ENCODE measurements at places on chromosomes 2 and 18.
A peak's percentile ranks its signal among the peaks of the same experiment; 100 is the strongest.

- no peak for DNase-seq
These were observed 5.4 kb upstream of the CHRNG start for GRCh38 chr2:232533944-232534710.

GRCh38 chr18:68734308-68734707 lies 19.4 kb upstream of the TMX3 start:
- no peak for DNase-seq

GRCh38 chr2:21257621-21258020 lies 133.9 kb downstream of the TDRD15 start:
- DNase-seq: no peak

- no peak for DNase-seq
These were observed 317.9 kb upstream of the UBE2E3 start for GRCh38 chr2:180662521-180662920.

GRCh38 chr2:8298783-8299182 lies 383.1 kb upstream of the ID2 start:
- no peak for DNase-seq

DNA sequence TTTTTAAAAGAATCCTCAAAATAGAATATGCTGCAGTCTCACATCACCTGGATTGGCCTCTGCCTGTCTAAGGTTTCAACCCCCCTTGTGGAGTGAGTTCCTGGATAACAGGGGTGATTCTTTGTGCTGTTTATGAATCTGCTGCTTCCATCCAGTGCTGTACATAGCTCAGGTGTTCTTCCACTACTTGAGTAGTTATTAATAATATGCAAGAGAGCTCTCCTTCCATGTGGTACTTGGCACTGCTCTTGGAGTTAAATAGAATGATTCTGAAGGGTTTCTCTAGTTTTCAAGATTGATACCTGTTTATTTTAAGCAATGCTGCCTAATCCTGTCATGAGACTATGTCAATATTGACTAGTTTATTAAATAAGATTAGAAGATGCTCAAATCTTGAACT lies 273.6 kb downstream of the RDH14 start:
- DNase-seq: no peak

GRCh38 chr2:162963156-162963555 lies 124.6 kb upstream of the KCNH7 start:
- DNase-seq: no peak

DNA sequence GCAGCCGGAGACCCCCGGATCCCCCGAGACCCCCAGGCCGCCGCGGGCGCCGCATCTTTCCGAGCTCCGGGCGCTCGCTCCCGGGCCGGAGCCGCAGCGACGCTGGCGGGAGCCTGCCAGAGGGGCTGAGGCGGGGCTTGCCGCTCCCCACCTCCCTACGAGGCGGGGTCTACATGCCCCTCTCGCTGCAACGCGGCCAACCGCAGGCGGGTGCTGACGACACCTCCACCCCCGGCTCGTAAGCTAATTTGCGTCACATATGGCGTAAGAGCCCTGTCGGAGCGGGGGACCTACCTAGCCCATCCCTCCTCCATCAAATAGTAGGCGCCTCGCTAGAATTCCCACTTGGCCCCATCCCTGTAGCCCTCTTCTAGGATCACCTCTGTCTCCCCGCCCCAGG lies at the start of gene PTPRN:
PTPRN (minus strand) TSS at position 124 of the 400 bp plus-strand sequence; CDS start at position 55, 69 bp downstream.
- no peak for DNase-seq

- peak; percentile 87 for DNase-seq
These were observed 647 bp downstream of the PSME4 start for GRCh38 chr2:53969968-53970723.

DNA sequence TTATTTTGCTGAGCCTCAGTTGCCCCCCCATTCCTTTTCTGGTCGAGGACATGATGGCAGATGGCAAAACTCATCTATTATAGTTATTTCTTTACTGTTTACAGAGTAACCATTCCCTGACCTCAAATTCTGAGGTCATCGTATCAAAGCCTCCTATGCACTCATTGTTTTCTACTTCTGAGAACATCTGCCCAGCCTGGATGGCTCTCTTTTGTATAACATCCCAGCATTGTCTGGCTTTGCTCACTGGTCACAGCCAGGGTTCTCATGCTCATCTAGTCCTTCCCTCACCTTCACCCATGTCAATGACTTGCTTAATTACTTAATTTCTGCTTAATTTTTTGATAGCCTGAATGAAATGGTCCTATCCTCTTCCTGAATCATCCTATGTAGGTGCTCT lies 472.1 kb downstream of the PARD3B start:
- DNase-seq: no peak

DNA sequence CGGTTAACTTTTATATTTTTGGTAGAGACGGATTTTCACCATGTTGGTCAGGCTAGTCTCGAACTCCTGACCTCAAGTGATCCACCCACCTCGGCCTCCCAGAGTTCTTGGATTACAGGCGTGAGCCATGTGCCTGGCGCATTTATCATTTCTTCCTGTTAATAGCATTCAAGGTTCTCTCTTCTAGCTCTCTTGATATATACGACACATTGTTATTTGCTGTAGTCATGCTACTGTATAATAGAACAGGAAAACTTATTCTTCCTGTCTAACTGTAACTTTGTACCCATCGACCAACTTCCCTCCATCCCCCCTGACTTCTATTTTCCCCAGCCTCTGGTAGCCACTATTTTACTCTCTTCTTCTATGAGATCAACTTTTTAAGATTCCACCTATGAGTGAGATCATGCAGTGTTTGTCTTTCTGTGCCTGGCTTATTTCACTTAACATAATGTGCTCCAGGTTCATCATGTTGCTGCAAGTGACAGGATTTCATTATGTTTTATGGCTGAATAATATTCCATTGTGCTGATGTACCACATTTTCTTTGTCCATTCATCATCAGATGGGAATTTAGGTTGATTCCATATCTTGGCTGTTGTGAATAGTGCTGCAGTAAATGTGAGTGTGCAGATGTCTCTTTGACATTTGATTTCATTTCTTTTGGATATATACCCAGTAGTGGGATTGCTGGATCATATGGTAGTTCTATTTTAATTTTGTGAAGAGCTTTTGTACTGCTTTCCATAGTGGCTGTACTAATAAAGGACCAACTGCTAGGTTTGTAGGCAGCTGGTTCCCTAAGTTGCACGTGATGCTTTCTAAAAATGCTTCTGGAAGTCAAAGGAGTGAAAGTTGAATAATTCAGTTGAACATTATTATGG lies 205.2 kb downstream of the PRKCE start:
- DNase-seq: no peak

DNA sequence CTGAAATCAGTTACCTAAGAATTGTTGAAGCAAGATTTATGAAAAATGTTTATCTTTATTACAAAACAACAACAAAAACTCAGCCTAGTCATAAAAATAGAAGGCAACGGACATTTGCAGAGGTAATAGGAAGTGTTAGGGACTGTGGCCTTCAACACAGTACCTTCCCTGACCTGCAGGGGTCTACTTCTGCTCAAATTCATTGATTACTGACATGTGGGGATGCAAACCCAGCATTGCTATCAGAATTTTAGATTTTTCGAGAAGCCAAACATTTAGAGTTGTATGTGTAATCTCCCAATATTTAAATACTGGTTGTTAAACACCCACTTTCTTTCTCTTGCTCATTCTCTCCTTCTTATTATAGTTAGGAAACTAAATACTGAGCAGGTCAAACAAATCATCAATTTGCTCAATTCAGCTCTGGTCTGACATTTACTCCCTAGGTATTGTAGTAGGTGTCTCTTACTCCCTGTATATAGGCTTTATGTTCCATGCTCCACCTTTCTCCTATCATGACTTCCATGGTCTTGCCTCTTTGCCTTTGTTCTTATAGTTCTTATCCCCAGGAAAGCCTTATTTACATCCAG lies 198.5 kb downstream of the UBE2E3 start:
- no peak for DNase-seq
